AG08395 (cell line): ENCODE measurements at places on chromosomes 12 and 14.
A peak's percentile ranks its signal among the peaks of the same experiment; 100 is the strongest.

DNA sequence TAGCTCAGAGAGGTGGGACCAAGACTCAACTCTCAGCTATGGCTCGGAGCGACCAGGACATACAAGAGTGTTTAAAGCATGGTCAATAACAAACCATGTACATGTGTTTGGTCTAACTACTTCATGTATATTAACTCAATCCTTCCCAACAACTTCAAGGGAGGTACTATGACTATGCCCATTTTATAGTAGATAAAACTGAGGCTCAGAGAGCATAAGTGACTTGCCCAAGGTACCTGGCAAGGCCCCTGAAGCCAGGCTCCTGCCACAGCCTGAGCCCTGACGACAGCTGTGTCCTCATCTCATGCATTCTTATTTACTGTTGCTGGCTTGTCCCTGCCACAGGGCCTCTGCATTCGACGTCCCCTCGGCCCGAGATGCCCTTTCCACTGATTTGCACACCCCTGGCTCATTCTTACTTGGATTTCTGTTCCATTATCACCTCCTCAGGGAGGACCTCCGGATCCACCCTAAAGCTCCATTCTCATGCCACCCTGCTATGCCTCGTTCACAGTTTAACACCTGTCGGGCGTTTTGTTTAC lies 2.6 kb downstream of the TESC start:
- no peak for DNase-seq

DNA sequence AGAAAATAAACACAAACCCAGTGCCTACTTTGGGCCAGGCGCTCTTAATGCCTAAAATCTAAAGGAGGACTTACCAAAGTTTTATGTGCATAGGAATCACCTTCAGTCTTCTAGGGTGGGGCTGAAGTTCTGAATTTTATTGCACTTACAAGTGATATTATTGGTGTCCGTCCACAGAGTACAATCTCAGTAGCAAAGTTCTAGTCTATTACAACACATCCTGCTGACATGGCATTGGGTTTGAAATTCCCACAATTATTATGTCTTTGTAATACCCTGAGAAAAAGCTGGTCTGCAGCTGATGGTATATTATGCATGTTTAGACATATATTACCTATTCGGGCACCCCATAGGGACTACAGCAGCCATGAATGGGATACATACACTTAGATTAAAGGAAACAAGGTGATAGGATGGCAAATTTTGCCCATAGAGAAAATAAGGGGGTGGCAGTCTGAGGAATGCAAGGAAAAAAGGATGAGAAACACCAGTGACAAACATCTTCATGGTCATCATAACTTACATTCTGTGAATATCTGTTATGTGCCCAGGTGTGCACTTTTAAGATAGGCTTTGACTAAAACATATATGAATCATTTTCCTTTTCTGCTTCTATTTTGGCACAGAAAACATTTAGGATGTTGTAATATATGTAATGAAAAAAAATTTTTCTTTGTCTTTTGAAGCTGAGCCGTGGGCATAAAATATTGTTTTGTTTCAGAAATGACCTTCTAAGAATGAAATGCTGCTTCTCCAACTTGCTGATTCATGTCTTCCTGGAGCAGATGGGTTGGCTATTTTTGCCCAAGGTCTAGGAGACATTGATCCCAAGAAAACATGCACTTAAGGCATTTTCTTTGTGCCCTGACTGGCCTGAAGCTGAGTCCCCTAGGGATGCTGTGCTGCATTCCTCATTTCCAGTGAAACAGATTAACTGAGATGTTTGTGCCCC lies 27.2 kb upstream of the ALG10 start:
- DNase-seq = no peak

DNA sequence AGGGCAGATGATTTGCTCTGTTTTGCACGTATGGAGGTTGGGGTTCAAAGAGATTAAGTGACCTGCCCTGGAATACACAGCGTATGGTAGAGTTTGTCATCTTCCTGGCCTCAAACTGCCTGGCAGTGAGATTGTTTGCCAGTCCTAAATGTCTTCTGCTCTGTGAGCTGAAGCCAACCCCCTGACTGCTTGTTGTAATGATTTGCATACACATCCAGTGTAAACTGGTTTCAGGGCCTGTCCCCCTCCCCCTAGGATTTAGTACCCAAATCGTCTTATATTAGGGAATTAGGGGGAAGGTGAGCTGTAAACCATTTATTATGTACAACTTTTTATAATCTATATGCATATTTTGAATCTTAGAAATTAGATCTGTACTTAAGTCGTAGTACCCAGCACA lies 38.4 kb downstream of the AKAP3 start:
- DNase-seq = no peak

GRCh38 chr12:9699898-9700605 lies 30.5 kb downstream of the CLEC2D start:
- no peak for DNase-seq

- DNase-seq = no peak
Observed at GRCh38 chr12:112463478-112463877, 44.7 kb downstream of the PTPN11 start.

DNA sequence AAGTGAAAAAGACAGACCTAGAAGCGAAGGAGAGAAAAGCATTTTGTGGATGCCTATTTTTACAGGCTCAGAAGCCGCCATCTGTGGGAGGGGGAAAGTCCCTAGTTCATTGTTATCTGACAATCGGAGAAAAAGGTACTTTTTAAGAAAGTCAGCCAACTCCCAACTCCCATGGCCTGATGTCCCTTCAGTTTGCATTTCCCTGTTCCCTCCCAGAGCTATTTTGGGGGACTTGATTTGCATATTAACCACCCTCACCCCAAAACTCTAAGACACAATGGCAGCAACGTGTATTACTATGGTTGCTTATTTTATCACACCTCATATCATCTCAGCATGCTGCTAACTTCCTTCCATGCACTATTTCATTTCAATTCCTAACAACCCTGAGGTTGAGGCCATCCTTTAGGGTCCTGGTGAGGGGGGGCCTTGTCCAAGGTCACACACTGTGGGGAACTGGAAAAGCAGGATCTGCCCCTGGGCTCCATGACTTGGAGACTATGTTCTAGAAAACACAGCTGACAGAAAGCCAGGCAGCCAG lies 18.7 kb downstream of the HVCN1 start:
- no peak for DNase-seq

- peak; percentile 80 for DNase-seq
Observed at GRCh38 chr12:48183091-48183875, at the start of gene CCDC184. CCDC184 (plus strand) TSS chr12:48183644; CDS start chr12:48184123, 479 bp downstream.

GRCh38 chr12:105836242-105836622 lies 302.5 kb downstream of the NUAK1 start:
- no peak for DNase-seq

DNA sequence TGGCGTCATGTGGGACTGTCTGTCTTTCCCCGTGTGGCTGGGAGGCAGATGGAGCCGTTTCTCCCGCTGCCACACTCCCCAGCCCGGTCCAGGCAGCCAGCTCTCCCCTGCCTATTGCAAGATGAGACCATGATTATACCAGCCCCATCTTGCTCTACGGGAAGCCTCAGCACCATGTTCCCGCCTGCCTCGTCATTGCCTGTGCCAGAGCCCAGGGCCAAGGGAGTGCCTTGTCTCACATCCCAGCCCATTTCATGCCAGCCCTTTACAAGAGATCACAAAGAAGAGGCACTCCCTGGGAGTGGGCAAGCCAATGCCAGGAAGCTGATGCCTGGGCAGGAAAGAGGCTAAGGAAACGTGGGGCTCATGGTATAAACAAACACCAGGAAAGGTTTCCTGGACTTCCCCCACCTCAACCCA lies 23.9 kb downstream of the GPR68 start:
- no peak for DNase-seq

DNA sequence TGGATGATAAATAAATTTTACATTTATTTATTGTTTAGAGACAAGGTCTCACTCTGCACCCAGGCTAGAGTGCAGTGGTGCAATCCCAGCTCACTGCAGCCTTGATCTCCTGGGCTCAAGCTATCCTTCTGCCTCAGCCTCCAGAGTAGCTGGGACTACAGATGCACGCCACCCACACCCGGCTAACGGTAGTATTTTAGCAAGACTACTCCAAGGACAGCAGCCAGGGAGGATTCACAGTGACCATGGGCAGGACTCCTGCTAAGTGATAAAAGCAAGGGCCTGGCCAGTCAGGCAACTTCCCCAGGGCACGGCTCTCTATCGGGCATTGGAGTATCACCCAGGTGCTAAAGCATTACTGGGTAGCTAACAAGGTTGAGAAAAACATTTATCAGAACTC lies 55.4 kb downstream of the ARL6IP4 start:
- no peak for DNase-seq

DNA sequence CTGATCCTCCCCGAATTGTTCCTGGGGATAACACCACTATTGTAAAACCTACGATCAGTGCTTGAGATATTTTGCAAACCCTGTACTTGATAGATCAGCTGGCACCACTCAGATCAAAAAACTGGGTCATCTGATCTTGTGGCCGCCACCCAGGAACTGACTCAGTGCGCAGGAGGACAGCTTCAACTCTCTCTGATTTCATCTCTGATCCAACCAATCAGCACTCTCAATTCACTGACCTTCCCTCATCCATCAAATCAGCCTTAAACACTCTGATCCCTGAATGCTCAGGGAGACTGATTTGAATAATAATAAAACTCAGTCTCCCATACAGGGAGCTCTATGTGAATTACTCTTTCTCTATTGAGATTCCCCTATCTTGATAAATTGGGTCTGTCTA lies 4.2 kb upstream of the XPOT start:
- DNase-seq = peak; percentile 30

- no peak for DNase-seq
Observed at GRCh38 chr12:131375261-131375971, 335.5 kb upstream of the SFSWAP start.

DNA sequence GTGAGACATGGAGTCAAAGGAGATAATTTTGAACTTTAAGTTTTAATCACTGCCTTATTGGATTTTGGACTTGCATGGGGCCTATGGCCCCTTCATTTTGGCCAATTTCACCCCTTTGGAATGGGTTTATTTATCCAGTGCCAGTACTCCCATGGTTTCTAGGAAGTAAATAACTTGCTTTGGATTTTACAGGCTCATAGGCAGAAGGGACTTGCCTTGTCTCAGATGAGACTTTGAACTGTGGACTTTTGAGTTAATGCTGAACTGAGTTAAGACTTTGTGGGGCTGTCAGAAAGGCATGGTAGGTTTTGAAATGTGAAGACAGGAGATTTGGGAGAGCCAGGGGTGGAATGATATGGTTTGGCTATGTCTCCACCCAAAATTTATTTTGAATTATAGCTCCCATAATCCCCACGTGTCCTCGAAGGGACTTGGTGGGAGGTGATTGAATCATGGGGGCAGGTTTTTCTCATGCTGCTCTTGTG lies 448.1 kb downstream of the NAV3 start:
- no peak for DNase-seq

DNA sequence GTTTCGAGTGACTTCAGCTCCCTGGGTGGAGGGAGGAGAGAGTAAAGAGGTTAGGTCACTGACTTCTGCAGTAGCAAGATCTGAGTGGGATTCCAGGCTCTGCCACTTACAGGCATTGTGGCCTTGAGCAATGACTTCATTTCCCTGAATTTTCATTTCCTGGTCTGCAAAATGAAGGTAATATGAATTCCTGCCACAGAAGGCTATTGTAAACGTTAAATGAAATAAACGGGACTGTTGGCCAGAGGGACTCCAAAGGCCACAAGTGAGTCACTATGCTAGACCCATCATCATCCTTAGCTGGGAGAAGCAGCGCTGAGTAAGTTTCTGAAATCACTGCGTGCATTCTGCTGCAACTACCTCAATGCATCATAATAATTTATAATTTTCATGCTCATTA lies 807.8 kb downstream of the AACS start:
- DNase-seq = no peak

GRCh38 chr12:65567820-65568219 lies 256.5 kb upstream of the HMGA2 start:
- DNase-seq = no peak

DNA sequence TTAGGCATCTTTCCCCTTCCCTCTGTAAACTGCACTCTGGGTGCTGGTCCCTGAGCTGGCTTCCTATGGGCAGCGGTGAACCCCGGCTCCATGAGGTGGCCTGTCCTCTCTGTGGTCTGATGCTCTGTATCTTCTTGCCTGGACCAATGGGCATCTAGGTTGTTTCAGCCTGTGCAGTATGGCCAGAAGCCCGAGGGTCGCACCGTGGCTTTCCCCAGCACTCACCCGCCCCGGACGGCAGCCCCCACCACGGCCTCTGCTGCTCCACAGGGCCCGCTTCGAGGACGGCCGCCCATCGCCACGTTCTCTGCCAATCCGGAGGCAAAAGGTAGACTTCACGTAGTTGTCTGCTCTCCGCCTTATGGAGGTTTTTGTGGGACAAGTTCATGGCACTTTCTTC lies 70.1 kb downstream of the EP400 start:
- DNase-seq = no peak

DNA sequence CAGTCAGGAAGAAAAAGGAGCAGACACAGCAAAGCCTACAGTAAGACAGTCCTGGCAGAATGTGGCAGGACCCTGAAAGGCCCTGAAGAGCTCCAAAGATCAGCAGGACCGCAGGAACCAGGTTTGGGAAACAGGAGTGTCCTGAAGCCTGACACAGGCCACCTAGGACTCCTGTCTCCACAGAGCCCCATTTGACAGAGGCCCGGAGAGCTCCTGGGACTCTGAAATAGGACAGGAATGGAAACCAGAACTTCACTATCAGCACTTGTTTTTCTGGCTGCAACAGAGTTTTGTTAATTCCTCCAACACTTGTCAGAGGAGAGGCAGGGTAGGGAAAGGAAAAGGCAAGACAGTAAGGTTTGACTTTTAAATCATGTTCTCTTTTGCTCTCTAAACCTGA lies 12.9 kb downstream of the STXBP6 start:
- DNase-seq = no peak

- peak; percentile 59 for DNase-seq
Observed at GRCh38 chr14:64501411-64502171, 2.0 kb downstream of the ZBTB25 start.

GRCh38 chr12:105910030-105910429 lies 228.7 kb downstream of the NUAK1 start:
- no peak for DNase-seq

DNA sequence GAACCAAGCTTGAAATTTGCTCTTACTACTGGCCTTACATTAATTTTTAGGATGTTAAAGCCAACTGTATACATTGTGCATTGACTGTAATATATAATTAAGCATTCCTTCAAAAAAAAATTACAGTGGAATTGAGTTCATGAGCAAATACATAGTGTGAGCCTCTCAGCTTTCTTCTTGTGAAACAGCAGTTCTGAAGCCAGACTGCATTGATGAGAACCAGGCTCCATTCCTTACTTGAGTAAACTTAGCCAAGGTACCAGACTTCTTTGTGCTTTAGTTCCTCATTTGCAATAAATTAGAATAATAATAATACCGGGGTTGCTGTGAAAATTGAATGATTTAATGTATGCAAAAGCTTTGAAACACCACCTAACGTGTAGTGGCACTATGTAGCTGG lies 169.5 kb downstream of the ANO4 start:
- DNase-seq = no peak
